ENCODE measurements at places on chromosomes 7 and 10. TPM values are rescaled to one million over a fixed set of nuclear protein-coding genes. Genes with fewer than 3 reads are reported as not detected.

H2BK1 gene
- not detected for total RNA-seq

LRRC72 gene
- total RNA-seq, result not detected

CDC14C gene
- total RNA-seq, result 0.29 TPM

ADCYAP1R1 gene
- not detected for total RNA-seq

CALHM3 gene
- not detected for total RNA-seq

SPAM1 gene
- total RNA-seq, result not detected

AMPH gene
- total RNA-seq, result 4.4 TPM

AP1S1 gene
- 101 TPM for total RNA-seq

FKBP6 gene
- total RNA-seq, result not detected

CHST3 gene
- 43.1 TPM for total RNA-seq

AKR1C1 gene
- 140 TPM for total RNA-seq

CABCOCO1 gene
- 3.5 TPM for total RNA-seq

CEP55 gene
- total RNA-seq, result 4.7 TPM

AGMO gene
- total RNA-seq, result 1.2 TPM

OR2A12 gene
- not detected for total RNA-seq

TMEM270 gene
- not detected for total RNA-seq

HOXA7 gene
- total RNA-seq, result 4.4 TPM

DNA sequence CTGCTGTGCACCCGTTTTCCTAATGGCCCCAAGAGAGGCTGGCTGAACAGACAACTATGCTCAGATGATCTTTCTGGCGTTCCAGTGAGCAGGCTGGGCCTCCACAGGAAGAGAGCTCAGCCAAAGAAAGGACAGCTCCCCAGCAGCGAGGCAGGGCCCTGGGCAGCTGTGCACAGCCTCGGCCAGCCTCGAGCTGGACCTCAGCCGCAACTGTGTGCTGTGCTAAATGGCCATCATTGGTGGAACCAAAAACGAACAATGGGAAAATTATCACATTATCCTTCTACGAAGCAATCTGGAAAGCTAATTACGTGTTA is 97.5 kb downstream of the CTBP2 start:
- DNase-seq, result no peak

GRCh38 chr7:24757353-24758275 is at the start of gene GSDME:
Gene GSDME (minus strand): TSS chr7:24757464. CDS start chr7:24749774, 7,690 bp downstream.
- peak; percentile 94 for DNase-seq

GRCh38 chr10:132700156-132701098 is 85.5 kb downstream of the NKX6-2 start:
- peak; percentile 98 for DNase-seq

- peak; percentile 97 for DNase-seq
These were observed 33.8 kb downstream of the MICALL2 start for GRCh38 chr7:1425292-1426136.

GRCh38 chr10:61634746-61635145 is 28.0 kb upstream of the CABCOCO1 start:
- no peak for DNase-seq

DNA sequence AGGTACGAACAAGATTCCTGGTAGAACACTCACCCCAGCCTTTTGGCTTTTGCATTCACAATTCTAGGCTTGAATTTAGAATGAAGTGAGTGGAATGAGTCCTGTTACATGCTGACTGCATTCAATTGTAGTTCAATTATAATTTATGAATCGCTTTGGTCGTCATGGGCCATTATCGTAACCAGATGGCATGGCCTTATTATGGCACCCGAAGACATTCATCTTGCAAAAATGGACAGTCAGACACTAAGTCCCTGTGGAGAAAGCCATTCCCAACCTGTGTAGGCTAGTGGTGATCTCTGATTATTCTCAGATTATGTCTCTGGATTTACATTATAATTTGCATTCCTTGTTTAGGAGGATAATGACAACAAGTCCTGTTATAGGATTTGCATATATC is 292.4 kb upstream of the NPSR1 start:
- DNase-seq, result no peak

- DNase-seq, result no peak
These were observed 92.7 kb downstream of the FAM53B start for GRCh38 chr10:124651402-124651891.

DNA sequence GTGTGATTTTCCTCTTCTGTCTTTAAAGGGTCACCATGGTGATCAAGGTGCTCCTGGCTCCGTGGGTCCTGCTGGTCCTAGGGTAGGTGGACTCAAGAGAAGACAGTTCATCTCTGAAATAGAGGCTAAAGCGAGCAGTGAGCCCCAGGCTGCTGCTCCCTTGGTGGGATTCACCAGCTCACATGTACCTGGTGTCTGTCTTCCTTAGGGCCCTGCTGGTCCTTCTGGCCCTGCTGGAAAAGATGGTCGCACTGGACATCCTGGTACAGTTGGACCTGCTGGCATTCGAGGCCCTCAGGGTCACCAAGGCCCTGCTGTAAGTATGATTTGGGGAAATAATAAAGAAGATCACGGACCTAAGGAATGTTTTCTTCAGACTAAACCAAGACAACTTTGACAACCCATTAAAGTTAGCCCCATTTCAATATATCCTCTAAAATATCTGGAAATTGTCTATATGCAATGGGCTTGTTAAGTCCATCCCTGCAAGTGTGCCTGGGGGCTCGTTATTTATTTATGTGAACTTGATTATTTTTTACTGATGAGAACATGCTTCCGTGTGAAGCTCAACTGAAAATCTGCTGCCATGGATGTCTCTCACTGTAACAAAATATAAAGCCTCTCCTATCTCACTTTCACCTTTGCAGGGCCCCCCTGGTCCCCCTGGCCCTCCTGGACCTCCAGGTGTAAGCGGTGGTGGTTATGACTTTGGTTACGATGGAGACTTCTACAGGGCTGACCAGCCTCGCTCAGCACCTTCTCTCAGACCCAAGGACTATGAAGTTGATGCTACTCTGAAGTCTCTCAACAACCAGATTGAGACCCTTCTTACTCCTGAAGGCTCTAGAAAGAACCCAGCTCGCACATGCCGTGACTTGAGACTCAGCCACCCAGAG is 32.5 kb downstream of the COL1A2 start:
- no peak for DNase-seq

- DNase-seq, result no peak
These were observed 140.4 kb downstream of the DKK1 start for GRCh38 chr10:52454491-52454890.

GRCh38 chr7:11650500-11650899 is 181.5 kb downstream of the THSD7A start:
- DNase-seq, result no peak

- peak; percentile 99 for DNase-seq
These were observed 9.8 kb downstream of the SAP25 start for GRCh38 chr7:100563809-100564400.

GRCh38 chr10:62019685-62020359 is 118.3 kb downstream of the ARID5B start:
- DNase-seq, result no peak

DNA sequence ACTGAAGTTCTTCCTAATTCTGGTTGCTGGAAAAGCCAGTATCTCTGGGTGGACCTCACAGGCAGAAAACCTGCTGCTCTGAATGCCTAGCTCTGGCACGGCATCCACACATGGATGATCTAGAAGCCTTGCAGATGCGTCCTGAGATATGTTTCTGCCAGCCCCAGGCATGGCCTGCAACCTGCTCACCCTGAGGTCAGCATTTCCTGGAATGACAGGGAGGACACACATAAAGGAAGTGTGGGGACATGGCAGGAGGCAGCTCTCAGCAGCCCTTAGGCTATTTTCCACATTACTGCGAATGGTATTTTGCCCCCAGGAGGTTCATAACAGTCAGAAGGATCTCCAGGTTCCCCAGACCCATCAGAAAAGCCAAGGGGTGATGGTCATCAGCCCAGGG is 23.2 kb downstream of the PLXNA4 start:
- no peak for DNase-seq

DNA sequence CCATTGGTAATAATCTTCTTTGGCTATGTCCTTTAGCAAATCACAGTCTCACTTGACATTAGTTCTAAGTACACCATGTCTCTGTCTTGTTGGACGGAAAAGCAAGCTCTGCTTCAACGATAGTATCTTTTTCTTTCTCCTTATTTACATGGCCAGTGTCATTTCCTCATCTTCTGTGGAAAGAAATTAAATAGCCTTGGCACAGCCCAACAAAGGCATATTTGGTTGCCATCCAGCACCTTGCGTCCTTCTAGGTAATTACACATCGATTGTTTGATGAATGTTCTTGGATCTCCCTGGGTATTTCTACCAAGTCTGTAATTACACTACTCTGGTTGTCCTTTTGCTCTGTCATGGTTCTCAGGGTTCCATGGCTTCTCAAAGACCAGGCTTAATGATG is 183.1 kb downstream of the CHN2 start:
- DNase-seq, result no peak

- DNase-seq, result no peak
These were observed 29.4 kb upstream of the PCGF5 start for GRCh38 chr10:91190876-91191583.

- peak; percentile 89 for DNase-seq
These were observed 8.7 kb downstream of the NCAPG2 start for GRCh38 chr7:158695726-158696452.

GRCh38 chr7:6442114-6442513 is 5.6 kb downstream of the DAGLB start:
- no peak for DNase-seq

DNA sequence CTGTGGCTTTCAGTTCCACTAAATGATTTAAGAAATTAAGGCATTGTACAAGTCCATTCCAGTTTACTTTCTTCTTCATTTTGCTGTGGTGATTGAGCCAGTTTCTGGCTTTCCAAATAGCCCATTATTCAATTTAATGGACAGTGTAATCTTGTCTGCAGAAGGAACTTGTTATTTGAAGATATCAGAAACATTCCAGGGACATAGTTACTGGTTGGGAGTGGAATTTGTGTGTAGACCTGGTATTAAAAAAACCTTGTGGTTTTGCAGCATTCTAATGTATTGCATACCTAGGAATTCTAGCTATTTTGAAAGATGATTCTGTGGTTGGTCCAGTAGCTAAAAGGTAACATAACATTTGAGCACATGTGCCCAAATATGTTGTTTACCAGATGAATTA is 72.2 kb downstream of the MCU start:
- peak; percentile 2 for DNase-seq

GRCh38 chr10:9254353-9254752 is 1199.9 kb downstream of the GATA3 start:
- DNase-seq, result peak; percentile 31

GRCh38 chr7:98774884-98775283 is 94.9 kb downstream of the TMEM130 start:
- peak; percentile 3 for DNase-seq

GRCh38 chr7:159083001-159083697 is 61.5 kb downstream of the VIPR2 start:
- DNase-seq, result no peak

DNA sequence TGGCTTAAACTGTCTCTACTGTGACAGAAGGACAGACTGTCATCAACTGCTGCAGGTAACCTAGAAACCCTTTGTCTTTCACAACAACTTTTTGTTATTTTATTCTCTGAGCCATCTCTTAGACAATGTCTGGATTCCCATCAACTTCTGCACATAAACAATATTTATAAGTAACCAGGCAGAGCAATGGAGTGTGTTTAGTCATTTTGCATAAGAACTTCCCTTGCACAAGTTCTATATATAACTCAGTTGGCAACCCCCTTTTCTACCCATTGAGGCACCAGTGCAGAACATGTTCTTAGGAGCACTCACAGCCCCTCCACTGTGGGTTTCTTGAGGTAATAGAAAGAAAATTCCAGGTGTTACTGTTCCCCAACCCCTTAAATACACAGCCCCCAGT is 65.0 kb upstream of the IL6 start:
- DNase-seq, result no peak

DNA sequence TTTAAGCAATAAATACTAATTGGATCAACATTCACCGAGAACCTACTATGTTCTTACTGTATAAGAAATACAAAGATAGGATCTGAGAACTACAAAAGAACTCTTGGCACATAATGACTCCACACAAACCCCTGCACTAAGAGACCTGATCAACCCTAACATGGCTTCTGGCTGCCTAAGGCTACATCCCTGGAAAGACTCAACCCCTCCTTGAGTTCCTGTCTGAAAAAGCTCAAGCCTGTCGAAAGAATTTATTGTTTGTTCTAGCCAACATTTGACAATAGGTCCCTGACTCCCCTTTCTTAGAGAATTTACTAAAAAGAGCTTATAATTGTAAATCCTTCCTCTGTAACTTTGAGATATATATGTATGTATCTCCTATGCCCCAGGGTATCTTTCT is 125.3 kb upstream of the SGCE start:
- DNase-seq, result no peak

DNA sequence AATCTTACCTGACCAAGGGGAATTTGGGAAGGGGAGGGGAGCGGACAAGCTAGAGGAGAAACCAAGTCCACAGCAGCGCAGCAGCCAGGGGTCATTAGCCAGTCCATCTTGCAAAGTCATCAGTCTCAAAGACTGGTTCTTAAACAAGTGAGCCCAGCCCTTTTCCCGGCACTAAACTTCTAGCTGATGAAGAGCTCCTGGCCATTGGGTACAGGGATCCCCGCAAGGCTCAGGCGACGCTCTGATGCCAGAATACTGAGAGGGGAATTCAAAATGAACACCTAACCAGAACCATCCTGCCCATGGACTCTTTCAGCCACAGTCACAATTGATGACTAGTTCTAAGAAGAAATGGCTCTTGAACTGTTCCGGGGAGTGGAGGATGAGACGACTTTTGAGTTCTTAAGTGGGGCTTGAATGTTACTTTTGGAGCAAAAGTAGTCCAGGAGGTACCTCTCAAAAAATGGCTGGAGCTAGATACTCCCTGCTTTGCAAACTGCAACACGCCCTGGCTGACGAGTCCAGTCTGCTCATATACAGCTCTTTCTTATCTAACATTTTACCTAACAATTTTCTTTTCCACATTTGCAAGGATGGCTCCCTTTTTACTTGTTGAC is 2.5 kb upstream of the TWIST1 start:
- DNase-seq, result no peak
